ENCODE measurements at places on chromosomes 7 and 10.

GRCh38 chr10:103911021-103911459 lies 6.9 kb downstream of the STN1 start:
- no peak for DNase-seq

- DNase-seq = no peak
Measured at GRCh38 chr7:11591055-11591633, 240.9 kb downstream of the THSD7A start.

DNA sequence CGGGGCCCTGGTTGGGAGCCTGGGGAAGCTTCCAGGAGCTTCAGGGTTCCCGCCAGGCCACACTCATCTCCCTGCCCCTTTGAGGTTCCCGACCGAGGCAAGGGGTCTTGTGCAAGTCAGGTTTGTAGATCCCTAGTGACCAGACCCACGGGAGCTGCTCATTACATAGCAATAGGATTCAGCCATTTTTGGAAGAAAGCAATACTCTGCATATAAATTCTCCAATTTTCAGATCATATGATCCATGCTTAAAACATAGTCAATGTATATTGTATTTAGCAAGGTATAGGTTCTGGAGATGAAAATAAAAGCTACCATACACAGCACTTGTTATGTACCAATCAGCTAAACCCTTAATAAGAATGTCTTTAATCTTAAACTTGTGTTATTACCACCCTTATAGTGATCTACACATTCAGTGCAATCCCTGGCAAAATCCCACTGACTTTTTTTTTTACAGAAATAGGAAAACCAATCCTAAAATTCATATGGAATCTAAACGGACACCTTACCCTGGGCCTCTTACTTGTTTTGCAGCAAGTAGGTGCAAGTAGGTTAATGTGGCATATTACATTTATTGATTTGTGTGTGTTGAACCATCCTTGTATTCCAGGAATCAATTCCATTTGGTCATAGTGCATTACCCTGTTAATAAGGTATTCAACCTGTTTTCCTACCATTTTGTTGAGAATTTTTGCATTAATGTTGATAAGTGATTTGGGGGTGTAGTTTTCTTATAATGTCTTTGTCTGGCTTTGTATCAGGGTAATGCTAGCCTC lies 13.8 kb upstream of the FKBP9 start:
- DNase-seq = no peak

GRCh38 chr10:17227367-17228090 lies 512 bp upstream of the VIM start:
- DNase-seq = no peak

DNA sequence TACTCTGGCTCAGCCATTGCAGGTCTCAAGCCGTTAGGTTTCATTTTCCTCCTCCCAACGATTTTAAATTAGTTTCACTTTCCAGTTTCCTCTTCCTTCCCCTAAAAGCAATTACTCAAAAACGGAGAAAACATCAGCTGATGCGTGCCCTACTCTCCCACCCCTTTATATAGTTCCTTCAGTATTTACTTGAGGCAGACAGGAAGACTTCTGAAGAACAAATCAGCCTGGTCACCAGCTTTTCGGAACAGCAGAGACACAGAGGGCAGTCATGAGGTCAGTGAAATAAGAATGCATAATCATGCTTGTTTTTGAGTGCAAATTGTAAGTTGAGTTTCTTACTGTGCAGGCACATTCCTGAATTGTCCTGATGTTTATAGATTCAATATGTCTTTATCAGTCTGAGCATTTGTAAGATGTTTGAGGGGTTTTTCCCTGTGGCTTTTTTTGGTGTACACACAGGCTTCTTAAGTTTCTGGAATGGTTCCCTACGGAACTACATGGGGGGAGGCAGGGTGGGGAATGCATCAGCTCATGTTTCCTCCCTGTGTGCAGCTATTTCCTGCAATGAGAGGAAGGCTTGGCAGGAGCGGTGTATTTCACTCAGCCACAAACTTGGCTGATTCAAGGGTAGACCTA lies at the start of gene IFIT3:
IFIT3 (plus strand) TSS at position 195 of the 639 bp plus-strand sequence; CDS start at position 272, 77 bp downstream.
- no peak for DNase-seq

GRCh38 chr7:142345811-142346210 lies 88.0 kb upstream of the PRSS58 start:
- DNase-seq = no peak

DNA sequence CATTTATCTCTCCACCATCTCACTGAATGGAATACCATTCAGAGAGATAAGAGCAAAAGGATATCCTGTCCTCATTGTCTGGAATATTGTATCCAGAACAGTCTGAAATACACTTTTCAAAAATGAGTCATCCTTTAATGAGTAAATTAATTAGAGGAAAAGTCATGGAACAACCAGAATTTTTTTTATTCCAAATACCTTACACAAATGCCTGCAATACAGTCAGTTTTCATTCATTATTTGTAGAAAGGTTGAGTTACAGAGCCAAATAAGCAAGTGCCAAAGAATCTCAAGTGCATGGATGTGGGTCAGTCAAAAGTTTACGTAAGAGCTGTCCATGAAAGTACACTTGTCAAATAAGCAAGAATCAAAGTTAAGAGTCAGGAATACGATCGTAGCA lies 482.6 kb downstream of the IPMK start:
- DNase-seq = no peak

DNA sequence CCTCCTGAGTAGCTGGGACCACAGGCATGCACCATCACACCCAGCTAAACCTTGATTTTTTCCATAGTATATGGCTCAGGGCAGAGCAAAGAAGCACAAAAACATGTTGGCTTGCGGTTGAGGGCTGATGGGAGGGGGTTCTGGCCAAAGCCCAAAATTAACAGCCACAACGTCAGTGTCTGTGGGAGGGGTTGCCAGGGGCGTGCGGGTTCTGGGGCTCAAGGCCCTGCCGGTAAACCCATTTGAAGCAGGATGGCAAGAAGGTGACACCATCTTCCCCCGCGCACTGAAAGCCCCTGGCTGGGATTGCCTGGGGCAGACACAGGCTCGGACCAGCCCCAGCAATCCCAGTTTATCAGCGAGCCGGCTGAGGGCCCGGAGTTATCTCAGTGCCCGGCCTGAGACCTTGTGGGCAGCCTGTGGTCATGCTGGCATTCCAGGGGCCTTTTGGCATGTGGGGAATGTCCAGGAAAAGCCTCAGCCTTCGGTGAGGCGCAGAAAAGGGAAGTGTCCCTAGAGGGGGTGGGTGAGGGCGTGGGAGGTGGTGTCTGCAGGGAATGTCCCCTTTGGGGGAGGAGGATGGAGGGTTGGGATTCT lies 167.7 kb upstream of the TNRC18 start:
- no peak for DNase-seq

- DNase-seq = no peak
Measured at GRCh38 chr7:16818732-16819131, 13.9 kb upstream of the AGR2 start.

DNA sequence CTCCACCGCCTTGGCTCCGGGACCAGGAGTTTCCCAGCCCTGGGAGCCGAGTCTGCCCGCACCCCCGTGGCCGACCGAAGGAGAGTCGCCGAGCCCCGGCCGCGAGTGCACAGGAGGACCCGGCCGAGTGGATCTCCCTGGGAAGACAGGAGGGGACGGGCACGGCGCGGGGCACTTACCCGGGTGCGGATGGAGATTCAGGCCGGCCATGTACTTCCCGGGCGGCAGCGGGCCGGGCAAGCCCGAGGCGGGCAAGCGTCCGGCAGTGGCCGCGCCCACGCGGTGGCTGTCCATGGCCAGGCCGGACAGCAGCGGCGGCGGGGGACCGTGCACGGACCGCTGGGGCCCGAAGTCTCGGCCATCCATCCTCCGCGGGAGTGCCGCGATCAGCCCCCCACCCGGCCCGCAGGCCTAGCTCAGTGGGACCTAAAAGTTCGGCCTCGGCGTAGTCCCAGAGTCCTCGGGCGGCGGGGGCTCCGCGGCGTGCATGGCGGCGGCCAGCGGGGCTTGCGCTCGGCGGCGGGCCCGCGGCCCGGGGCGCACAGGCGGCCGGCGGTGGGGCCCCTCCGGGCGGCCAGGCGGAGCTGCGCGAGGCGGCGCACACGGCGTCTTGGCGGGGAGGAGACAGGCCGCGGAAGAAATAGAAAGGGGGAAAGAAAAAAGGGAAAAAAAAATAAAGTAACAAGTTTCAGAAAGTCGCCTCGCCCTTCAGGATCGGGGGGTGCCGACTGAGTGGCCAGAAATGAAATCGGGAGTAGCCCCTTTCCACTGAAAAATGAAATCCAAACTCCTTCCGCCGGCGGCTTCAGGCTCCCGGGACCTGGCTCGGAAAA lies 2.5 kb downstream of the TNRC18 start:
- DNase-seq = no peak

- DNase-seq = no peak
Measured at GRCh38 chr7:105808209-105808608, 68.2 kb downstream of the ATXN7L1 start.

- no peak for DNase-seq
Measured at GRCh38 chr10:123472606-123473005, 193.5 kb upstream of the GPR26 start.

DNA sequence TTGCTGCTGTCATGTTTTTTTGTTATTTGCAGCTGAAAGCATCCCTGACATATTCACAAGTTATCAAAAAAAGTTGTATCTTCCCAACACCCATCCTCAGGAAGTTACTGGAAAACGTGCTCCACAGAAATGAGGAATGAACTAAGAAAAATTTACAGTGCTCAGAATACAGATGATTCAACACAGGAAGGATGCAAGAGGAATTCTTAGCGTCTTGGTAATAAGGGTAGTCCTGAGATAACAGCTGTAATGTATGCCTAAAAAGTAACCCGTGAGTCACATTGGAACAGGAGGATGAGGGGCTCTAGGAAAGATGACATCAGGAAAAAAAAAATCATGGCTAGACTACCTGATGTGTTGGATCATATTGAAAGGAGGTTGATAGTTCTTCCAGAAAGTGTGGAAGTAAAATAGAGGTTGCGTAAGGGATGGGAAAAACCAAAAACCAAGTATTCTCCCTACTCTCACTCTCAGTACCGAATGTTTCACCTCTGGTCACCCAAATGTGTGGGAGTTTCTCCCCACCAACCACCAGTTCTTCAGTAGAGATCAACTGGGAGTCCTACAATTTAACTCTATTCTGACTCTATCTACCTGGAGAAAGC lies 3.9 kb downstream of the ADAM12 start:
- DNase-seq = no peak

GRCh38 chr7:39686261-39686924 lies 63.0 kb downstream of the RALA start:
- DNase-seq = no peak

DNA sequence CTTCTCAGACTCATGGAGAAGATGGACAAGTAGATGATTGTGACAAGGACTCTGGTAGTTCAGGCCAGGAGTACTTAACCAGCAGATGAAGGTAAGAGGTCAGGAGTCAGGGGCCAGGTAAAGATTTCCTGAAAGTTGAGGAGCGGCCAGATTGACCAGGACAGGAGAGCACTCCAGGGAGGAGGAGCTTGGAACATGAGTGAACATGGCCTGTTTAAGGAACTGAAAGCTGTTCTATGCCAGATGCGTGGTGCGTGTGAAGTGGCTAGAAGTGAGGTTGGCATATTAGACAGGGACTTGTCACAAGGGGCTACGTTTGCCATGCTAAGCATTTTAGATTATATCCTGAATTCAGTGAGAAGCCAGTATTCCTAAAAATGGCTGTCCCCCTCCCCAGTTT lies 157.2 kb downstream of the WNT2 start:
- DNase-seq = no peak

DNA sequence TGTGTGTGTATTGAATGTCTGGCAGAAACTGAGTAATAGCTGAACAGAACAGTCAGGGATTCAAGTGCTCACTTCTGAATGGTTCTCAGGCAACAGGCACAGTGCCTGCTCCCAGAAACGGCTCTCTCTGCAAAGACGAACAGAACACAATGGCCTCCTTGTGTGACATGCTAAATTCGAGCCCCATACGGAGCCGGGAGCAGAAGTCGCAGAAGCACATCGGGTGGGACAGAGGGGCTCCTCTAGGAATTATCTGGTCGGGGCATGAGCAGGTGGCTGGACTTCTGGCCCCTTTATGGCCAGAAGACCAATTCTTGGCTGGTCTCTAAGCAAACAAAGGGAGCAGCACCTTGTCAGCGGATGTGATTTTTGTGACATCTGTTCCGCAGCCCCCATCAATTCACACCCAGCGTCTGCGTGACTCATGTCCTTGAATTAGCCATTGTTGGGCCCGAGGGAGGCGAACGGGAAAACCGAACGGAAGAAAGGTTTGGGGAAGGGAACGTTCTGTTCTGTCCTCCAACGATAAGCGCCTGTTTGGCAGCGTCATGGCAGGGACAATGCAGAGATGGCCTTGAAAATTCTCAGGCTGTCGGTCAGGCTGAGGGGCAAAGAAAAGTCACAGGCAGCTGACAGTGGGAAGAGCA lies 47.3 kb upstream of the NPTX2 start:
- DNase-seq = no peak

- peak; percentile 41 for DNase-seq
Measured at GRCh38 chr7:107463139-107464078, 6.4 kb upstream of the GPR22 start.

GRCh38 chr10:124867304-124867703 lies 65.7 kb downstream of the ABRAXAS2 start:
- no peak for DNase-seq

- DNase-seq = no peak
Measured at GRCh38 chr10:33542752-33543505, 208.5 kb upstream of the NRP1 start.

GRCh38 chr7:134660961-134661376 lies 14.3 kb downstream of the BPGM start:
- no peak for DNase-seq

- no peak for DNase-seq
Measured at GRCh38 chr7:9189703-9190102, 756.3 kb downstream of the NXPH1 start.

GRCh38 chr10:56091872-56092271 lies 269.2 kb downstream of the ZWINT start:
- DNase-seq = no peak

DNA sequence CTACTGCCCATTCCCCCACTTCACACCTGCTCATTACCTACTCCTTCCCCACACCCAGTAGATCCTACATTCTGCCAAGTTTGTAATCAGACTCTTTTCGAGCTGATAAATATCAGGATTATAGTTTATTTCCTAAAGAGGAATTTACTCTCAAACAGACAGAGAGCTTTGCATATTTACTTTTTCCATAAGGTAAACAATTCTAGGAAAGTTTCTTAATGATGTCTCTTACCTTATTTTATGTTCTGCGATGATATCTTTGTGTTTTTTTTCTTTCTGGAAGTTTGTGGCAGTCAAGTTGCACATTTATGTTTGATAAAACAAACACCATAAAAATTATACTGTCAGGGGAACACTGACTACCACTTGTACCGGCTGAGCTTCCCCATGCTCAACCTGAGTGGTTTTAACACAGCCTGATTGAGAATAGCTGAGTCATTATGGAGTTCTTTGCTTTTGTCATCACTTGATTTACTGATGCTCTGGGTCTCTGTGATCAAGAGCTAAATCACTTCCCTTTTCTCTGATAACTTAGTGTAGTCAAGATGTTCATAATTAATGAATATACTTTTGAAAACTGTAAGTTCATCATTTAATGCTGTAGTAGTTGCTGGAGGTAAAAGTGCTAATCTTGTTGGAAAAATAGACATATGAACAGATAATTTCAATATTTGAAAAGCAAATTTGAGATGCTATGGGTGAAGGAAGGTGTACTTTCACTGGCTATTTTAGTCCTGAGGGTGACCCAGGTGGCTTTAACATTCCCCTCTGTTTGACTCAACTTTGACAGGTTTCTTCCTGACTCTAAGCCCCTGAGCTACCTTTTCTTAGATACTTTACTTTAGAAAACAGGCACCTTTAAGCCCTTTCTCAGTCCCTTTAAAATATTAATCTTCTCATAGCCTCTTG lies 1034.5 kb upstream of the LRRTM3 start:
- DNase-seq = peak; percentile 93
